ENCODE measurements at places on chromosomes 6 and 20.

DNA sequence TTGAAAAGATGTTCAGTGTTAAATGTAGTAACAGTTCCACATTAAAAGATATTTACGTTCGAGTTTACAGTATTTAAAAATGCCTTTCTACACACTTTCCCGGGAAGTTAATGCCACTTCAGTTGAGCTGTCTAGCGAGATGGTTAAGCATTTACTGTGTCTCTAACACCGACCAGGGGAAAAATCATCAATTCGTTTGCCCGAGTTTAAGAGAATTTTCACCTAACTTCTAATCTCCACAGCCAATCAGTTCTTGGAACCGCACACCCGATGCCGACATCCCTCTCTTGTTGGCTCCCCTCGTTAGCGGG is 58.2 kb downstream of the FAM217A start:
- no peak for DNase-seq

GRCh38 chr6:154435400-154435945 is 75.0 kb downstream of the CNKSR3 start:
- no peak for DNase-seq

DNA sequence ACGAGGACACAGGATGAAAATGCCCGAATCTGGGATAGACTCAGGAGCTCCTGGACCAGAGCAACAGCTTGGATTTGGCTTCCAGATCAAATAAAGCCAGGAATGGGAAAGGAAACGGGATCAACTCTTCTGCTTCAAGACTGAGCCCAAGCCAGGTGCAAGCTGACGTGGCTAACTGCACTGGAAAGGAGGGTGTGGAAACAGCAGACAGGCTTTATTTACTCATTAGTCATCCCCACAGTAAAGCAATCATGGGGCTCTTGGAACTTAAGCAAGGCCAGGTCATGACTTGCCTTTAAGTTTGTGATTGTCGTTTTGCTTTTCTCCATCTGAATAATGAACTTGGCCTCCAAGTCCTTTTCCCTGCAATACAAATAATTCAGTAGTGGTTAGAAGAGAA is 45.2 kb downstream of the KIF16B start:
- DNase-seq: no peak

DNA sequence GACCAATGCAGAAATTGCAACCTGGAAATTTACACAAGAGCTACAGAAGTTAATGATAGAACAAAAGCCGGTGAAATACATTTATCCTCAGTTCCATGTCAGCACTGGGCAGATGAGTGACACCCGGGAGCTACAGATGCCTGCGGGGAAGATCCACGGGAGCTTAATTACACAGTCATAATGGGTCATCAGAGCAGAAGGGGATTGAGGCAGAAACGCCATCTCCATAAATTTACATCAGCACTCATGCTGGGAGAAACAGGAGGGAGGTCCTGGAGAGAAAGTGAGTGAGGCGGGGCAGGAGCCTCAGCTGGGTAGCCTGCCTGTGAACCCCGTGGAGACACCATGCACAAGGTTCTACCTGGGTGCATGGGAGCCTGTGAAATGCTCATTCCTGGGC is 37.6 kb upstream of the CST7 start:
- no peak for DNase-seq

DNA sequence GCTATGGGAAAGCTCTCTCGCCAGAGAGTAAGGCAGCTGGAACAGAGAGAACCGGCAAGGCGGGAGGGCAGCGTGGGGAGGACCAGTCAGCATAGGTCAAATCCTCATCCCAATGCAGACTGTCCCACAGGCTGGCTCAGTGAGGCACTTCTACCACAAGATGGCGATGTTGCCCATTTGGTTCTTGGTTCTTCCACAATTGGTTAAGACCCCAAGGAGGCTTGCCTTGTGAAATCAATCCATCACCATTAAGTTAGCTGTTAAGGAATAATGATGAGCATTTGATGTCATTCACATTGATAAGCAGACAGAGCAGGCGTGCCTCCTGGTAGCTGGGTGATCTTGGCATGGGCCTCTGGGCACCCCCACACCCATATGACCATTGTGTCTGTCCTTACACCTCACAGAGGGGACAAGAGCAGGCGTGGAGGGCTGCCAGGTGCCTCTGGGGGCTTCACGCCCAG is 2.4 kb downstream of the CSTL1 start:
- DNase-seq: peak; percentile 36

Measured in activated CD4-positive, alpha-beta T cell treated with anti-CD3 and anti-CD28 coated beads, Interleukin-2, amount 50 U/mL, for 4 hours (primary cell).